ENCODE measurements at places on chromosomes 3 and 15.

DNA sequence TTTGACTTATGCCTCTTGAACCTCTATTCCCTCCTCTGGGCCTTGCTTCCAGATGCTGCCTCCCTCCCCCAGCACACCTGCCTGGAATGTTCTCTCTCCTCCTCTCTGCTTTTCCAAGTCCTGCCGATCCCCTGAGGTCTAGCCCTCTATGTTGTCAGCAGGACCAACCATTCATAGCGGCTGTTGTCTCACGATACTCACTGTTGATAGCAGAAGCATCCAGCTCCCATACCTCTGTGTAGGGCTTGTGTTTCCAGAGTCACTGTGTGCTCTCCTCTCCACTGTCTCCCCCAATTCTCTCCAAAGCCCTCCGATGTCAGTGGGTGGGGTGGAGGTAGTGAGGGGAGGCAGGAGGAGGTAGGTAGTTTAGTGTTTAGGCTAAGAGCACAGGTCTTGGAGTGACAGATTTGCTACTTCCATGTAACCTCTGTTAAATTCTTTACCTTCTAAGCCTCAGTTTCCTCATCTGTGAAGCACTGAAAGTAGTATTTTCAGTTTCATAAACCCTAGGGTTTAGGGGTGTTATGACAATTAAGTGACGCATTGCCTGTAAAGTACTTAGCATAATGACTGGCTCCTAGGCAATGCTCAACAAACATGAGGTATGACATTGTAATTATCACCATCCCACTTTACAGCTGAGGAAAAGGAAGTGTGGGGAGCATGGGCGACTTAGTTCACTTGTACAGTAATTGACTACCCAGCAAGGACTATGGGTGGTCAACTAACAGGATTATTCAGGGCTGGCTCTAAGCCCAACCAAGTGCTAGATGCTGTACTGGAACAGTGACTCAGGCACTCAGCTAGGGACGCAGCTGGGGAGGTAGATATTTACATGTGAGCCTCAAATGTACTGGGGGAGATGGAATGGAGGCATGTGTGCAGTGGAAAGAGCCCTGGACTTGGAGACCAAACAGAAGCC is 122.8 kb downstream of the CACNA1D start:
- DNase-seq: no peak

- no peak for DNase-seq
These were observed 766.7 kb upstream of the GOLIM4 start for GRCh38 chr3:168862466-168862865.

- no peak for DNase-seq
These were observed 38.8 kb upstream of the ANKRD34C start for GRCh38 chr15:79243723-79244122.

DNA sequence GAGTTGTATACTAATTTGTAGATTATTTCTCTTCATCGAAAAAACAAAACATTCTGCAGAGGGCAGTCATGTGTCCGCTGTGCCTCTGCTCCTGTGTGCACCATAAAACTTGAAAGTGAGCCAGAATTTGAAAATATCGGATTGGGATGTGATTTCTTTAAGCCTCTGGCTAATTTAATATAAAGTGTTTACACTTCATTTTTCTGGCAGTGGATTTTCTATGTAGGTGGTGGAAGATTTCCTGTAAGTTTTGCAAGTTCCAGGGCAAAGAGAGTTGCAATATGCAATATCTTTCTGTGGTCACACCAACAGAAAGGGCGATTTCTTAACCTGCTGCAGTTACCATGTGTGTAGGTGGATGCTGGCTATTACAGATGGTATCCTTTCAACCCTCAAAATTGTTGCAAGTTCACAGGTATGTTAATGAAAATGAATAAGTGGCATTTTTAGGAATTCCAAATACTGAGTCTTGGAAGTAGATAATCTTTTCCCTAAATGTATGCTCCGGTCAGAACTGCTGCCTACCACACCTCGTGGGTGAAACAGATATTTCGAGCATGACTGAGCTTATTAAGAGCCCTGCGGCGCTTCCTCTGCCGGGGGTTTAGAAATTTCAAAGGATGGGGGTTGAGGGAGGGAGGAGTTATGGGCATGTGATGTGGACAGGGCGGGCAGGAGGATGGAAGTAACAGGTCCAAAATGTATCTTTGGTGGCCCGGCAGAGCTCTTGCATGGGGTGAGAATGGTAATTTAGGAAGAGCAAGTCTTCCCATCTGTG is 134.0 kb downstream of the PGPEP1L start:
- DNase-seq: no peak

GRCh38 chr15:68382286-68383007 is 49.5 kb downstream of the ITGA11 start:
- no peak for DNase-seq

DNA sequence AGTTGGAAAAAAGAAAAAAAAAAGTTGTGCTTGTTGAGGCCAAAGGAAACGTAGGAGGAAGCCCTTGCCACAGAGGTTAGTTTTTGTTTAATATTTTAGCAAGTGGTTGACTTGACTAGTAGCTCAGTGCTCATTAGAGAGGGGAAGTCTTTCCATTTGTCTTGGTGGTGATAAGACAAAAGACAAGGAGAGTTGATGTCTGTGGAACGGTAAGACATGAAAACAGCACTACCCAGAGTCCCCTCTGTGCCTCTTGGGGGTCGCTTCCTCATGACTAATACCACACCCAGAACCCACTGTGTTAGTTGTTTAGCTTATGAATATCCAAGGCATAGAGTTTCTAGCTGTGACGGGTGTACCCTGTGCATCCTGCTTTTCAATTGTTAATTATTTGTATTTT is 211.4 kb downstream of the ITPR1 start:
- no peak for DNase-seq

- DNase-seq: no peak
These were observed 34.8 kb upstream of the CD47 start for GRCh38 chr3:108125550-108126071.

DNA sequence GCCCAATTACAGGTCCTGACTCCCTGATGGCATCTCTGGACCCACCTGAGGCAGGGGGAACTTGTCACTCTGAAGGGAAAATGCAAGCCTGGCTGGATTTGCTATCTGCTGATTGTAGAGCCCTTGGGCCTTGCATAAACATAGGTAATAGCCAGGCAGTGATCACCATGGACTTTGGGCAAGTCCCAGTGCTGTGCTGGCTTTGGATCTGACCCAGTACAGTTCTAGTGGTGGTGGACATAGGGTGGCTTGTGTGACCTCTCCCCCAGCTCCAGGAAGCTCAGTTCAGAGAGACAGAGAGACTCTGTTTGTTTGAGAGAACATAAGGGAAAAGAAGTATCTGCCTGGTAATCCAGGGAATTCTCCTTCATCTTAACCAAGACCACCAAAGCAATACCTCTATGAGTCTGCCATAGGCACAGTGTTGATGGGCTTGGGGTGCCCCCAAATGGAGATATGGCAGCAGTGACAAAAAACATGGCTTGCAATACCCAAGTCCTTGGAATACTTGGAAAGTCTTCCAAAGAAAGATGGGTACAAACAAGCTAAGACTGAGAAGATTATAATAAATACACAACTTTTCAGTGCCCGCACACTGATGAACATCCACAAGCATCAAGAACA is 348.5 kb downstream of the PYDC2 start:
- DNase-seq: no peak

DNA sequence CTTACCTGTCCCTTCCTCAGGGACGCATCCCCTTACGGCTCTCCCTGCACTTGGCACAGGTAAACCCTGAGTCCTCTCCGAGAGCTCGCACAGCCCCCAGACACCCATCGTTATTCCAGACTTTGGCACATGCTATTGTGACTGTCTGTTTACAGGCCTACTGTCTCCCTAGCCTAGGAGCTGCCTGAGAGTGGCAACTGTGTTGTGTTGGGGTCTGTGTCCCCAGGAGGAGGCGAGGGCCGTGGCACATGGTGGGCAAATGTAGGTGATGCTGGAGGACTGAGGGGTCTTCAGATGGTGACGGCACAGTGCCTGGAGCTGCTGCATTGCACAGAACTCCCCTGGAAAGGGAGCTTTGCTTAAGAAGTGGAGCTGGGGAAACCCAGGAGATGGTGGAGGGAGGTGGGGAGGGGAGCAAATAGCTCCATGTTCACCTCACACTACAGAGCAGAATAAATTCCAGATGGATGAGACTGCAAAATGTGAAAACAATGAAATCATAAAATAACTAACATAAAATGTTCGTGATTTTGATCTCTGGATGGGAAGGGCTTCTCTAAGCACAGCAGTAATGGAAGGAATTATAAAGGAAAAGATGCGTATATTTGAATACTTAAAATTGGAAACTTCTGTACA is 96.5 kb downstream of the SMAD6 start:
- no peak for DNase-seq

- no peak for DNase-seq
These were observed 312.9 kb downstream of the PDCD6IP start for GRCh38 chr3:34111361-34111760.

DNA sequence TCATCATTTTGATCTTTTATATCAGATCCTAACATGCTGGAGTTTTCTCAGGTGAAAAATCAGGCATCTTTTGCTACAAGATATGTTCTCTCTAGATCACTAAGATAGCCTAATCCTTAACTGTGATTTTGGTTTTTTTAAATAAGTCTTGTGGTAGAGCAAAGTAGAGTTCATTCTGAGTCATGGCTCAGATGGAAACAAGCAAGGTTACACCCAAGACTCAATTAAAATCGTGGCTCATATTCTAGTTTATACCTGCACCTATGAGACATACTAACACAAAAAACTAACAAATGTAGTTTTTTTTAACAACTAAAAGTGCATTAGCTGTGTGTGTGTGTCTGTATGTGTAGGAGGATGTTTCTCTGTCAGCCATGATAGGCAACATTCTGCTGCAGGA is 428.2 kb downstream of the NLGN1 start:
- DNase-seq: no peak

GRCh38 chr3:69143612-69144011 is 21.2 kb upstream of the LMOD3 start:
- DNase-seq: no peak

DNA sequence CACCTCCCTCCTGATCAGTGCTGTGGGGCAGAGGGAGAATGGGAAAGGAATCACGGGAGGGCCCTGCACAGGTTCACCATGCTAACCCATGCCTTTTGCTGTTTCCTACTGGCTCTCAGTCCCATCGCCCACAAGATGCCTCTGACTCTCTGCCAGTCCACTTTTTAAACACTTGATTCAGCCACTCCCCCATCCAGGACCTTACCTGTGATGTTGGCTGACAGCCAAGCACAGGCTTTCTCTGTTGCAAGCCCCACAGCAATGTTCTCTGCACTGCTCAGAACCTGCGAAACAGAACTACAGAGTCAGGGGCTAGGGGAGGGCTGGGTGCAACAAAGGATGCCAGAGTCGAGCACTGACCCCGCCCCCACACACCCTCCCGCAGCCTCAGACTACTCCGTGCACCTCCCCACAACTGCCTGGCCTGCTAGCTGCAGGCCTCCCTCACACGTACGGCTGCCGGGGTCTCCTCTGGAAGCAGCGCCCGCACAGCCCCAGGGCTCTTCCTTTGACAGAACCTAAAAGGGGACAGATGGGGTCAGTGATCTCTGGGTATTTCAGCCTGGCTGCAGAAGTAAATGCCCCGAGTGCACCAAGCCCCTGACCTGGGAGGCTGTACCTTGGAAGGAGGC is 9.1 kb downstream of the CDAN1 start:
- DNase-seq: peak; percentile 60

DNA sequence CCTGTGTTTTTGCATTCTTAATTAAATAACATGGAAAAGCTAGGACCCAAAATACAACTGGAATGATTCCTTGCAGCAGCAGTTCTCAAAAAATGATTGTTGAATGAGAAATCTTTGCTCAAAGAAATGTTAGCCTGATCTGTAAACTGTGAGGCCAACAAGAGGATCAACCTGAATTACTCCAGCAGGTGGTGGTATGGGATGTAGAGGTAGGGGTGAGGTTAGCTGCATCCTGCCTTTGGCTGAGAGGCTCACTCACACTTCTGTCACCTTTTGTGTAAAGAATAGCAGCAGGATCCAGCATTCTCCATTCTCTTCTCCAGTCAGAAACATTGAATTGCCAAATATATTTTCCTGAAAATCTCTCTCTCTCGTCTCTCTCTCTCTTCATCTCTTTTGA is 26.5 kb upstream of the FAM98B start:
- no peak for DNase-seq

DNA sequence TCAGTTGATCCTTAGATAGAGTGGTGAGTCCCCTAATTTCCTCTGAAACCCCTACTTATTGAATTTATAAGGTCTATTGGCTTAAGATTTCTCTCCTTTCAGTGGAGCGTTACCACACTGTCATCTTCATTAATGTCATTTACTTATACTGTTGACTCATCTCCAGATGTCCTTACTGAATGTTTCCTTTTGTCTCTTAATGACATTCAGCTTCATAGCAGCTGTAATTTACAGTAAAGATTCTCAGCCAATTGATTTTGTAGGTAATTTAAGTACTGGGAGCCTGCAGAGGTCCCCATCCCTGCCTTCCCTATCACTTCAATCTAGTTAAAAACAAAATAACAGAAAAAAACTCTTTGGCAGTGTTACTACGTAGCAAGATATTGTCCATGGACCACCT is 18.8 kb downstream of the STX19 start:
- no peak for DNase-seq

DNA sequence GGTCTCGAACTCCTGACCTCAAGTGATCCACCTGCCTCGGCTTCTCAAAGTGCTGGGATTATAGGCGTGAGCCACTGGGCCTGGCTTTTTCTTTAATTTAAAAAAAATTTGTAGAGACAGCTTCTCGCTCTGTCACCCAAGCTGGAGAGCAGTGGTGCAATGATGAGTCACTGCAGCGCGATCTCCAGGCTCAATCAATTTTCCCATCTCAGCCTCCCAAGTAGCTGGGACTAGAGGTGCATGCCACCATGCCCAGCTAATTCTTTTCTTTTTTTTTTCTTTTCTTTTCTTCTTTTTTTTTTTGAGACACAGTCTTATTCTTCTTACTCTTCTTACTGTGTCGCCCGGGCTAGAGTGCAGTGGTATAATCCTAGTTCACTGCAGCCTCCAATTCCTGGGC is 19.8 kb downstream of the TUBGCP4 start:
- DNase-seq: no peak

- no peak for DNase-seq
These were observed 25.3 kb downstream of the GABRG3 start for GRCh38 chr15:26996250-26996649.

DNA sequence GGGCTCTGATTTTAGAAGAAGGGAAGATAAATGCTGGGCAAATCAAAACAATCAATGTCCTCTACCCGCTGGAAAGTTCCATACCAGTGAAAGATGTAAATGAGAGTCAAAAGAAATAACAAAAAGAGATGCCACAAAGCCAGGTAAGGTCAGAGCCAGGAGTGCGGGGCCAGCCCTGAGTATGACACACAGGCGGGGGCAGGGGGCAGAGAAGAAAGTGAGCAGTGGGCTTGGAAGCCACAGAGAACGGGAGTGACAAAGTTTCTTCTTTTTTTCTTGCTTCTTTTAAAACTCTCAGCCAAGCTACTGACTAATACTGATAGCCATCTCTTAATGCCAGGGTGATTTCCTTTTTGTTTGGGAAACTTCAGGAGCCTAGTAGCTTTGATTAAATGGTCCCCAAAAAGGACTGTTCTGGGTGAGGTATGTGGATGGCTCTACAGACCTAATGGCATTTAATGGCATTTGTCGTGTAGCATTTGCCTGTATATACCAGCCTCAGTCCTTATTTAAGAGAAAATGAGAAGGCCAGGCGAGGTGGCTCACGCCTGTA is 23.1 kb upstream of the TSEN2 start:
- no peak for DNase-seq

- DNase-seq: peak; percentile 90
These were observed 18.3 kb upstream of the NTRK3 start for GRCh38 chr15:88274553-88275460.

- no peak for DNase-seq
These were observed 279.8 kb downstream of the ZPLD1 start for GRCh38 chr3:102714567-102714966.
